ENCODE measurements at places on chromosomes 16 and 17.

GRCh38 chr17:73989671-73990070 lies 213.8 kb upstream of the RPL38 start:
- no peak for DNase-seq

GRCh38 chr17:4544951-4545216 lies 10.3 kb downstream of the MYBBP1A start:
- no peak for DNase-seq

DNA sequence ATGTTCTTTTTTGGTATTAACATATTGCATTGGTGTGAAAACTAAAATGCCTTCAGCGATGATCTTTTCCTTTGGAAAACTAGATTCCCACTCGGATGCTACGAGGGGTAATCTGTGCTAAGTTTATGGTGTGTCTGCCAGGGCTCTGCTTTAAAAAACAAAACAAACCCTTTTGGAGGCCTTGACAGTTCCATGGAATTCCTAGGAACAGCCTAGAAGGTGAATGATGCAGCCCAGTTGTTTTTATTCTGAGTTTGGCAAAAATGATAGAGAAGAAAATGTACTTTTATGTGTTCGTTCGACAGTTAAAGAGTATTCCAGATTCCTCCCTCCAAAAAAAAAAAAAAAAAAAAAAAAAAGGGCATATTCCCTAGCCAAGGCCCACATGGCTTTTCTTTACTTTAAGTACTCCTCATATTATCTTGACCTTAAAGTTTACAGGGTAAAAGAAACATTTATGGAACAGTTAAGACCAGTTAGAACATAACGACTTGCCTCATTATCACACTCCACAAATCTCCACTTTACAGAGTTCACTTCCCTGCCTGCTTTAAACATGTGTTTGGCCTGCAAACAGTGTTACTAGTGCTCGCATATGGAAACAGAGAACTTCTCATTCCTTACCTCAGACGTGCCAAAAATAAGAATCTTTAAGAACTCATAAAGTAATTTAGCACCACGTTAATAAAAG lies 159.1 kb downstream of the WWOX start:
- no peak for DNase-seq

DNA sequence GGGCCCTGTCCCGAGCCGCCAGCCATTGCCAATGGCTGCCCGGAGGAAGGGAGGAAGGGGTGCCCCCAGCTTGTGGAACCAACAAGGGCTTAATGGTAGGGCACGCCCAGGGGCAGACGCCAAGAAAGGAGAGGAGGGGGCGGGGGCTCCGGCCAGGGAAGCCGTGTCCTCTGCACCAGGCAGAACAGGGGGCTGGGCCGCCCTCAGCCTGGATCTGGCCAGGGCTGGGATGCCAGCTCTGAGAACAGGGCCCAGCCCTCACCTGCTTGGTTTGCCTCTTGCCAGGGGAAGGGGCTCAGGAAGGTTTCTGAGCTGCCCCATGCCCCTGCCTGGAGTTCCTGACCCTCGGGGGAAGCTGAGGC lies 35.8 kb upstream of the SLC38A10 start:
- DNase-seq = no peak

DNA sequence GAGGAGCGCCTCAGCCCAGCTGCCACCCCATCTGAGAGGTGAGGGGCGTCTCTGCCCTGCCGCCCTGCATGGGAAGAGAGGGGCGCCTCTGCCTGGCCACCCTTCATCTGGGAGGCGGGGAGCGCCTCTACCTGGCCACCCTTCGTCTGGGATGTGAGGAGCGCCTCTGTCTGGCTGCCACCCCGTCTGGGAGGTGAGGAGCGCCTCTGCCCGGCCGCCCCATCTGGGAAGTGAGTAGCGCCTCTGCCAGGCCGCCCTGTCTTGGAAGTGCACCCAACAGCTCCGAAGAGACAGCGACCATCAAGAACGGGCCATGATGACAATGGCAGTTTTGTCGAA lies 114.4 kb upstream of the CES5A start:
- DNase-seq = no peak

DNA sequence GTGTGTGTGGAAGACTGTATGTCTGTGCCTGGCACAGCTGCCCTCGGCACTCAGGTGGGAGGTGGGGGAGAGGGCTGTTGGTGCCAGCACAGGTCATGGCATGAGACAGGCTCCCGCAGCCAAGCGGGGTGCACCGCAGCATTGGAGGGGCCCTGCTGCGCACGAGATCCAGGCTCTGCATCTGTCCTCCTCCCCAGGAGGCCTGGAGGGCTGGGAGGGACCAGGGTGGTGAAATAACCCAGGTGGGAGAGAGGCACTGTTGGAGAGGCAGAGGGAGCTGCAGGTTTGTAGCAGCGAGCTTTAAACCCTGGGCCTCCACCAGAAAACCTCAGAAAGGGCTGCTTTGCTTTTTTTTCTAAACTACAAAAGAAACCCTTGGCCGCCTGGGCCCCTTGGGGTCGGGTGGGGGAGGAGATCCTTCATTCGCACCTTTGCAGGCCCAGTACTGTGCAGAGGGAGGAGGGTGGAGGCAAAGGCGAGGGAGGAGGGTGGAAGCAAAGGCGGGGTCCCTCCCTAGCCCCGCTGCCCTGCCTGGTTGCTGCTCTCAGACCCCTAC lies 241.7 kb downstream of the SEC14L1 start:
- peak; percentile 58 for DNase-seq

DNA sequence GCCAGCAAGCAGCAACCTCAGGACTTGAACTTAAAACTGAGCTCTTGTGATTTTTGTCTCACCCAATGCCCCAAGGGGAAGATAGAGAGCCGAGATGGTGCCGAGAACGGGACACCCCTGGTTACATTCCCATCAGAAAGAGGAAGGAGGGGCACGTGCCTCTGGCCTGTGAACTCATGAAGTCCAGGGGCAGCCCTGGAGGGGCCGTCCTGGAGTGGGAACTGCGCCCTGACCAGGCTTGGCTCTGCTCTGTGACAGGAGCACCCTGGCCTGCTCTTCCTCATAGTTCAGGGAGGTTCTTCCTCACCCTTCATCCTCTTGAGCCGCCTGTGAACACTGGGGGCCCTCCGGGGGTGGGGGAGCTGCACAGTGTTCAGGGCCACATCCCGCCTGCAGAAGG lies 130.3 kb upstream of the FOXF1 start:
- DNase-seq = no peak

DNA sequence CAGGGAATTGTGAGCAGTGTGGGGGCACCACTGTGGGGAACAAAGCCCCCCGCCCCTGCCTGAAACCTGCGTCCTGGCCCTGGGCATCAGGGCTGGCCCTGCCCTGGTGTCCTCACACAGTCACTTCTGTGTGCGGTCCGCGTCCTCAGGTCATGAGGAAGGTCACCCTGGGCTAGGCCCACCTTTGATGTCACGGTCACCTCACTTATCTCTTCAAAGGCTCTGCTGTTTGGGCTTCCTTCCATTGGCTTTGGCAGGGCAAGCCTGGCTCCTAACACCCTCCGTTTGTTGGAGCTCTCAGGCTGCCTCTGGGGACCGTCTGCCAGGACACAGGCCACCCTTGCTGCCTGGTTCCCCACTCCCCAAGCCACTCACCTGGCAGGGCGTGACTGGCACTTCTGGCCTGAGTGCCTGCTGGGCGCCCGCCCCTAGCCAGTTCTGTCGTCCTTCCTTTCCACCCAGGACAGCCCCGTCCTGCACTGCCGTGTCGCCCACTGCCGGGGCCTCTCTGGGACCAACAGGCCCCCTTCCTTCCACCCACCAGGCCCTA lies 8.8 kb downstream of the CENPX start:
- DNase-seq = no peak

DNA sequence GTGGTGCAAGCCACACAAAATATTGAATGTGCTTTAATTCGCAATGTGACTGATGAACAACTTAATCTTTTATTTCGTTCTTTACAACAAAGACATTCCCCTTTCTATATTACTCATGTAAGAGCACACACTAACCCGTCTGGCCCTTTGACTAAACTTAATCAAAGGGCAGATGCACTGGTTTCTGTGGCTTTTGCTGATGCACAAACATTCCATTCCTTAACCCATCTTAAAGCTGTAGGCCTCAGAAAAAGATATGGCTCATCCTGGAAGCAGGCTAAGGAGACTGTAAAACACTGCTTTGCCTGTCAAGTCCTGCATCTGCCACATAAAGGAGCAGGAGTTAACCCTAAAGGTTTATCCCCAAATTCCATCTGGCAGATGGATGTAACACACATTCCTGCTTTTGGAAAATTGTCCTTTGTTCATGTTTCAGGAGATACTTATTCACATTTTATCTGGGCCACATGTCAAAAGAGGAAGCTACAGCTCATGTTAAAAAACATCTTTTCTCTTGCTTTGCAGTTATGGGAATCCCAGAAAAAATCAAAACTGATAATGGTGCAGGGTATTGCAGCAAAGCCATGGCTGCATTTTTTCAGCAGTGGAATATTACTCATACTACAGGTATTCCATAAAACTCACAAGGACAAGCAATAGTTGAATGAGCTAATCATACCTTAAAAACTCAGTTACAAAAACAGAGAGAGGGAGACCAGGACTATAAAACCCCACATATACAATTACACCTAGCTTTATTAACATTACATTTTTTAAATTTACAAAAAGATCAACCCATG lies 137.2 kb downstream of the AHSP start:
- no peak for DNase-seq

DNA sequence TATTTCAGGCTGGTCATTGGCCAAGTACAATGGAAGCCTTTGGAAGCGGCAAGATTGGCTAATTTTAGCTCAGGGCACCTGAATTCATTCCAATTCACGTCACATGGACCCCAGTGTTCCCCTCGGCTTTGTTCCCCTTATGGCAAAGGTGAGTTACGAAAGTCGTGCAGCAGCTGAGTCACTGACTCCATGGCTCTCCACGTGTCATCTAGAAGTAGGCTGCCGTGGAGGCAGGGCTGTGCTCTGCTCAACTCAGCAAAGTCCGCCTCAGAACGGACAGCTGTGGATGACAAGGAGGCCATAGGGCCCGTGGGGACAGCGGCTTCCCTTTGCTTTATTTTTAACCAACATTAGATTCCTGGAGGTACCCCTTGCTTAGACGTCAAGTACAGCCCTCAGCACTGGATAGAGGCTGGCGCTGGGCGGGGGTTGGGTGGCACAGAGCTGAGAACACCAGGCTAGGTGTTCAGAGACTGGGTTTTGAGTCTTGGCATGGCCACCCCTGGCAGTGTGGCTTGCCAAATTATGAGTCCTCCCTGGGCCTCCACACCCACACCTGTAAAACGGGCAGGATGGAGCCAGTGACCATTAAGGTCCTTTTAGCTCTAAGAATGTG lies 23.6 kb downstream of the ADAD2 start:
- no peak for DNase-seq

GRCh38 chr16:3022684-3023414 lies 893 bp downstream of the HCFC1R1 start:
- peak; percentile 23 for DNase-seq

DNA sequence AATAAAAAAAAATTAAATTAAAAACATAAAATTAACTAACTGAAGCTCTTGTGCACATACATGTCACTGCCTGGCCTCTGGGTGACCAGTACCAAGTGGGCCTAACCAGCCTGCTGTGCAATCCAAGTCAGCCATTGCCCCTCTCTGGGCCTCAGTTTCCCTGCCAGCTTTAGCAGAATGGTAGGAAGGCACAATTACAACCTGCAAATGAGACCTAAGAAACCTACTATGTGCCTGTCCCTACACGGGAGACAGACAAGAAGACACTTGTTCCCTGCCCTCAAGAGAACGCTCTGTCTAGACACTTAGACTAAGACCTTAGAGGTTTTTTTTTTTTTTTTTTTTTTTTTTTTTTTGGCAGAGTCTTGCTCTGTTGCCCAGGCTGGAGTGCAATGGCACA lies 1.7 kb downstream of the CIAPIN1 start:
- no peak for DNase-seq

DNA sequence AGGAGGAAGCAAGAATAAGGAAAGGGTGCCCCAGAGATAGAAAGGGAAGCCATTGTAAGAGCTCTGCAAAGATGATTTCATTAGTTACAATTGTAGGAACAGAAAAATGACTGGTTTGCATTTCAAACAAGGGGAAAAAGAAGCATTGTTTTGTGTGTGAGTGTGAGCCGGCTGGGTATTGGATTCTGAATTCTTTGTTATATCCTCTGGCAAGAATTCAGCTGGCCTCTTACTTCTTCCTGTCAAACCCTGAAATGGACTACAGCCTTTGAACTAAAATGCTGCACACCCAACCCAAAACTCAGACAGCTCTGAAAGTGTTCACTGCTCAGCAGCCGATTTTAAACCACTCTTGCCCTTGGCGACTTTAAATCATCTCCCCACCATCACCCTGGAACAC lies 461.3 kb downstream of the PMP22 start:
- no peak for DNase-seq

- DNase-seq = no peak
These were observed 30.7 kb downstream of the CFAP20 start for GRCh38 chr16:58098207-58099096.

DNA sequence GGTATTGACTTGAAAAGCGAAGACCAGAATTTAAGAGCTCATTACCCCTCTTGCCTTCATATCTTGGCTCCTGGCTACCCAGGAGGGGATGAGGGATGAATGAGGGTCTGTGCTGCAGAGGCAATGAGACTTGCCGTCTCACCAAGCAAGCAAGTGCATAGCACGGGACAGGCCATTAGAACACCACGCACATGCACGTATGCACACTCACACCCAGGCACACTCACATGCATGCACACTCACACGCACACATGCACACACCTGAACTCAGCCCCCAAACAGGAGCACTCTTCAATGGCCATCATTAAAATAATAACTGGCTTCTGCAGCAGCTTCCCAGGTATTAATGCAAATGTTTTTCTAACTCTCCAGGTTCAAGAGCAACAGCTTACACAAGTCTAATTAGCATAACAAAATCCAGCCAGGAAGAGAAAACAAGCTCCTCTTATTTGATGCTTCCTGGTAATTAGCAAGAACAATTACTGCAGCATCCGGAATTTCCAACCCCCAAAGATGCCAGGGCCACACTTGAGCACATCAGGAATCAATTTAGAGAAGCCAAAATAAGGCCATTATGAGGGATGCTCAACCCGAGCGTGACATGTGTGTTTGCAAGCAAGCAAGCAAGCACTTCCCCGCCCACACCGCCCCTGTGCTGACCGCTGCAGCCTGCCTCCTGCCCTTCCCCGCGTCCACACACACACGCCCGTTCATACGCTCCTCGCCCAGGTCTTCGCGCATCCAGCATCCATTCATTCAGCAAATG lies 171.6 kb upstream of the TNRC6C start:
- no peak for DNase-seq

DNA sequence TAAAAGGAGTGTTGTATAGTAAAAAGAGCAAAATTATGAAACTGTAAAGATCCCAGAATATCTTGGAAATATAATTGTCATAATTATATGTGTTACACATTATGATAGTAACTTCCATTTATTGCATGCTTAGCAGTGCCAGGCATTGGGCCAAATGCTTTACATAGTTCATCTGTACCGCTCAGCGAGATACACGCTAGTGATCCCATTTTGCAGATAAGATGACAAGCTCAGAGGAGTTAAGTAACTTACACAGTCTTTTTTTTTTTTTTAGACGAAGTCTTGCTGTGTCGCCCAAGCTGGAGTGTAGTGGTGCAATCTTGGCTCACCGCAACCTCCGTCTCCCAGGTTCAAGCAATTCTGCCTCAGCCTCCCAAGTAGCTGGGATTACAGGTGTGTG lies 6.8 kb upstream of the EZH1 start:
- no peak for DNase-seq

- no peak for DNase-seq
These were observed 77.5 kb upstream of the CNTNAP4 start for GRCh38 chr16:76199681-76200220.

- peak; percentile 2 for DNase-seq
These were observed 11.6 kb downstream of the SLC25A10 start for GRCh38 chr17:81723651-81724209.

GRCh38 chr17:78501241-78502036 lies 75.8 kb downstream of the DNAH17 start:
- no peak for DNase-seq
